Globus pallidus (tissue), 1 donor: ENCODE measurements at places on chromosomes 5 and 9.

- DNase-seq: no peak
Observed at GRCh38 chr5:170629566-170630175, 125.9 kb downstream of the KCNIP1 start.

- DNase-seq: no peak
Observed at GRCh38 chr5:61304590-61305381, 27.3 kb upstream of the ZSWIM6 start.

DNA sequence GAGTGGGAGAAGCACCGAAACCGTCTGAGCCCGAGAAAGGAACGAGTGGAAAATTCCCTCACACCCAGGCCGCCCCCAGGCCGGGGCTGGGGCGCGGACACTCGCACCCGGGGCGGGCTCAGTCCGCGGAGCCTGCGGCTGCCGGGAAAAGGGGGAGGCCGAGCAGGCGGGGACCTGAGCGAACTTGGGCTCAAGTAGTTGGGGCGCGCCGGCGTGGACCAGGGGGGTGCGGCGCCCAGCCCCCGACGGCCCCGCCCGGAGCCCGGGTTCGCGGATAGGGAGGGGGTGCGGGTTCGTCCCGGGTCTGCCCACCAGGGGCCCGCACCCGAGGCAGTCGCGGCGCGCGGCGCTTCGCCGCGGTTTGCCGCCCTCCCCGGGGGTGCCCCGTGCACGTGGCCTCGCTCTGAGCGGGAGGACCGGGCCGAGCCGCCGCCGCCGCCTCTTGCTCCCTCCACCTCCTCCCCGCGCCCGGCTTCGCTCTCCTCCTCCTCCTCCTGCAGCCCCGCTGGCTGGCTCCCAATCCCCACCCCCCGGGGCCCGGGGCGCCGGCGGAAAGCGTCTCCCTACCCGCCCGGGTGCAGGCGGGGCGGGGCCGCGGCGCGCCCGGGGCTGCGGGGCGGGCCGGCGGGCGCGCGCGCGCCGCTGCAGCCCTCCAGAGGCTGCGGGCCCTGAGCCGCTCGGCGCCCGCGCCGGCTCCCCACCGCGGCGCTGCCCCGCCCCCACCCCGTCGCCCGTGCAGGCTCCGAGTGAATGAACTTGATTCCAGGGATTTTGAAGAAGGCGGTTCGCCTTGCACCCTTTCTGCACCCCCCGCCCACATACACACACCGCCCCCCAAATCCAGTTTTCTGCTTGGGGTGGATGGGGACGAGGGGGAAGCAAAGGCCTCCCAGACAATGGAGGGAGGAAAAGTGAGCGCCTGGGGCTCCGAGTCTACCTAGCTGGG is 1.3 kb upstream of the NFIB start:
- peak; percentile 94 for DNase-seq

- peak; percentile 48 for DNase-seq
Observed at GRCh38 chr9:4297786-4298254, 2.0 kb downstream of the GLIS3 start.

DNA sequence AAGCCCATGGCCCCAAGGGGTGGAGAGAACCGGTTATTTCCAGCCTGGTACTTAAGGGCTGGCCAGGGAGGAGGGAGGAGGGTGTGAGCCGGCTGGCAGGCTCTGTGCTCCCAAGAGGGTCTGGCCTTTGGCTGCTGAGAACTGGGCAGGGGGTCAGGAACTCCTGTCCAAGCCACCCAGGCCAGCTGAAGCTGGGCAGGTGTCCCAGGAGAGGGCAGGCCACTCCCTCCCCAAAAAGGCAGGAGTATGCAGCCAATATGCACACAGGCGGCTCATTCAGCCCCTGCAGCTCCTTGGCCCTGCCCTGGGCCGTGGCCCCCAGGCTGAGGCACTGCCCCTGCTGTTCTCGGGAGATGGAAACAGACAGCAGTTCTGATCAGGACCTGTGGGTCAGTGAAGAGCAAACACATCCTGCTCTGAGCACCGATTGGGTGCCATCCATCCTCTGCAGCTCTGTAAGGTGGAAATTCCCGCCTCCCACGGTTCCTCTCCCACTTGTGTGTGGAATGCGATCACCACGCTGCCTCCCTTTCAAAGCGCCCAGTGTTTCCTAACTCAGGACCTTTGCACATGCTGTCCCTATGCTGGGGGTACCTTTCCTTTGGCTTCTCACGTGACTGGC is 17.1 kb upstream of the KIF12 start:
- no peak for DNase-seq

DNA sequence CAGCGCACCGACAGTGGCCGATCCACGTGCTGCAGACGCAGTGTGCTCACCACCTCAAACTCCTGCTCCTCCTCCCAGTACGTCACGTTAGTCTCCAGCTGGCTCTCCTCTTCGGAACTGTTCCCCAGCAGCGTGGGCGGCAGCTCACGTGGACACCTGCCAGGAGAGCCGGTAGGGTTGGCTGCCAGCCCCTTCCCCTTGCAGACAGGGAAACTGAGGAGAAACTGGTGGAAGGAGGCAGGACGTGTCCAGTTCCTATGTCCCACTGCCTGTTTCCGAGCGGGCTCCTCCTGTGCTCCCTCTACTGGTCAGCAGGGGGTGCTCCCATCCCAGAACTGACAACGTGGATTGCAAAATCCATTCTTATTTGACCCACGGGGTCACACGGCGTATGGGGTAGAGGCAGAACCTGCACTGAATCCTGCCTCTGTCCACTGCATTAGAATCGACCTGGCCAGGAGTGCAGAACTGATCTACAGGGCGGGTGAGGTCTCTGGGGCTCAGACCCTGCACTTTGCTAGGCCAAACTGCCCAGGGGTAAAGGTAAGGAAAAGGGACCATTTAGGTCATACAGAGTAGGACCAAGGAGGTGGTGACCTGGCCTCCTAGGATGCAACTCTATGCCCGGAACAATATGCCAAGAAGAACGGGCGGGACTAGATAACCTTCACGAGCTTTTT is 25.7 kb downstream of the PDGFRB start:
- peak; percentile 51 for DNase-seq

- DNase-seq: no peak
Observed at GRCh38 chr9:79977510-79978197, 405.9 kb downstream of the TLE4 start.
